Heart left ventricle (tissue), 16 donors: ENCODE measurements at places on chromosomes 6 and 20. TPM values are rescaled to one million over a fixed set of nuclear protein-coding genes. Genes with fewer than 3 reads are reported as not detected.
A peak's percentile ranks its signal among the peaks of the same experiment; 100 is the strongest.

The FBXO30 gene
- 9.0 TPM for total RNA-seq

DNA sequence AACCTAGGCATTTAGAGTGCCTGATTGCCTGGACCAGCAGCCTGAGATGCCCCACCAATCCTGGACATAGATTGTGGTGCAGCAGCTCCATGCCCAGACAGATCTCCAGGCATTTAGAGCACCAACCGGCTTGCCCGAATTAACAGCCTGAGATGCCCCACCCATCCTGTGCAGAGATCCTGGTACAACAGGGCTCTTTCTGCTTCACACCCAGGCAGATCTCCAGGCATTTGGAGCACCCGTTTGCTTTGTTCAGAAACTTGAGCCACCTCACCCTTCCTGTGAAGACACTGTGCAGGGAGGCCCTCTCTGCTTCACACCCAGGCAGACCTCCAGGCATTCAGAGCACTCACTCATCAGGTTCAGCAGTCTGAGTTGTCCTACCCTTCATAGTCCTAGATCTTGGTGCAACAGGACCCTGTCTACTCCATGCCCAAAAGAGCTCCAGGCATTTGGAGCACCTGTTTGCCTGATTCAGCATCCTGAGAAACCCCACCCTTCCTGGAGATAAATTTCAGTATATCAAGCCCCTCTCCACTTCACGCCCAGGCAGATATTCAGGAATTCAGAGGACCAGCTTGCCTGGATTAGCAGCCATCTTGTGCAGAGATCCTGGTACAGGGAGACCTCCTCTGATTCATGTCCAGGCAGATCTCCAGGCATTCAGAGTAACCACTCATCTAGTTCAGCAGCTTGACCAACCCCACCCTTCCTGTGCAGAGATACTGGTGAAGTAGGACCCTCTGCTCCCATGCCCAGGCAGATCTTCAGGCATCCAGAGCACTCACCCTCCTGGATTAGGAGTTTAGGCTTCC lies 189.2 kb upstream of the FERMT1 start:
- DNase-seq = no peak

DNA sequence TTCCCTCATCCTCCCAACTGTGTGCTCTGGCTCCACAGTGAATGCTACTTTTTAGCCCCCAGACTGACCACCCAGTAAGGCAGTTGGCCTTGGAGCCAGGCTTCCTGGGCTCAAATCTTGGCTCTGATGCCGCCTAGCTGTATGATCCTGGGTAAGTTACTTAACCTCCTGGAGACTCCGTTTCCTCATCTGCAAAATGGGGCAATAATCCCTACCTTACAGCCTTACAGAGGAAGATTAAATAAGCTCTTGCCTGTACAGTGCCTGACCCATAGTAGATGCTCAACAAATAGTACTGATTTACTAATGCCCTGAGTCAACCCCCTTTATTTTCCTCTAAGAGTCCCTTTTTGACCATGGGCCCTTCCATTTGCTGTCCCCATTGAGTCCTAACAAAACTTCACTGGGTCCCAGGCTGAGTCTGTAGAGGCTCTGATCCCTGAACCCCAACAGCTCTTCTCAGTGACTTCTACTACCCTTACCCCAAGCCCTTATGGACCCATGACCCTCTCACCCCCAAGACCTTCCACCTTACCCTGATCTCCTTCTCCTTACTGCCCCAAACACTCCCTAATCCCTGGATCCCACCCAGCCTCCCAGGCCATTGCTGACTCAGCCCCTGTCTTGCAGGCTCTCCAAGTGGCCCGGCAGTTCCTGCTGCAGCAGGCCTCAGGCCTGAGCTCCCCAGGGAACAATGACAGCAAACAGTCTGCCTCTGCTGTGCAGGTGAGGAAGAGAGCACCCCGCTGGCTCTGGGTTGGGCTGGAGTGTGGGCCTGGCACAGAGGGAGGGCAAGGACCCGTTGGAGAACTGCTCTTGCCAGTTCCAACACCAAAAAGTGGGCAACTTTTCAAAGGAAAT lies 31.4 kb downstream of the FOXP4 start:
- DNase-seq = no peak

DNA sequence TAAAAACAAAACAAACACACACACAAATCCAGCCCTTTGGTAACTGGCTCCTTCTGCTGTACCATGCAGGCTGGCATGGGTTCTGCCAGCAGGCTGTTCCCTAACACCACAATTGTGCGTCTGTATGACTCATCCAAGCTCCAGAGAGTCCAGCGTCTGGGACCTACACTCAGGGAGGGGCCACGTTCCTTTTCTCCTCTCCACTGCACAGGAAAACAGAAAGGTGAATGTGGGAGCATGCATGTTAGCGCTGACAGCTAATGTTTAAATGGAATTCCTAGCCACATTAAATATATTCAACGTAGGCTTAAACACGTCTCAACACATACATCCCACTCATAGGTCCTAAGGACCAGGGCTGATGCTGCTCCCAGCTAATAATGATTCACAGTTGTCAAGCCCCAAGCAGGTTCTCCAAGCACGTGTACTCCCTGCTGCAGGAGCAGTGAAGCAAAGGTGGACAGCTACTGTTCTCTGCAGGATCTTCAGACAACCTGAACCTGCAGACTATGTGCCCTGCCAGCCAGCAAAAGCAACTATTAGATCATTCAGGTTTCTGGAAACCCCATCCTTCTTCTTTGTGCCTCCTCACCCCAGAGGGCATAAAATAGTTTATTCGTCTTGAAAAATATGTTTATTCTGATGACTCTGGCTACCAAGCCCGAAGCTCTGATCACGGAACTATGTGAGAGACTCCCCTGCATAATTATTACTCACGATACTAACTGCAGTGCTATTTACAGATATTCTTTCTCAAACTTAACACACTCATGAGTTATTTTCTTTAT lies 20.9 kb downstream of the MAP1LC3A start:
- peak; percentile 56 for DNase-seq

GRCh38 chr20:53795170-53795569 lies 201.5 kb upstream of the ZNF217 start:
- DNase-seq = no peak

- no peak for DNase-seq
Measured at GRCh38 chr6:106997392-106998158, 23.0 kb upstream of the CD24 start.

GRCh38 chr6:6788394-6789032 lies 200.0 kb downstream of the LY86 start:
- no peak for DNase-seq

DNA sequence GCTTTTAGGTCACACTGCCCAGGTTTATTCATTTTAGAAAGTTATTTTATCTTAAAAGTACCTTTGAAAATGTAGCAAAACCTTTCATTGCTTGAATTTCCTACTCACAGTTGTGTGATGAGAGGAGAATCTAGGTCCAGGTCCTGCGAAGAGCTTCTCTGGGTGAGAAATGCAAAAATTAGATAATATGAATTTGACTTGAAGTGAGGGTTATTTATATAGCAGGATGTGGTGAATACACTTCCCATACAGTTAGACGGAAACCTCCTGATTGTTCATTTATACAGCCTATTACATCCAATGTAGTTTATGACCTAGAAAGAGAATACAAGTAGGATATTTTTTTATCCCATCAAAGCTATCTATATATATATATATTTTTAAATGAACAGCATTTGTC lies 30.5 kb downstream of the CDKAL1 start:
- no peak for DNase-seq

GRCh38 chr6:169320013-169320412 lies 66.4 kb upstream of the THBS2 start:
- DNase-seq = no peak

DNA sequence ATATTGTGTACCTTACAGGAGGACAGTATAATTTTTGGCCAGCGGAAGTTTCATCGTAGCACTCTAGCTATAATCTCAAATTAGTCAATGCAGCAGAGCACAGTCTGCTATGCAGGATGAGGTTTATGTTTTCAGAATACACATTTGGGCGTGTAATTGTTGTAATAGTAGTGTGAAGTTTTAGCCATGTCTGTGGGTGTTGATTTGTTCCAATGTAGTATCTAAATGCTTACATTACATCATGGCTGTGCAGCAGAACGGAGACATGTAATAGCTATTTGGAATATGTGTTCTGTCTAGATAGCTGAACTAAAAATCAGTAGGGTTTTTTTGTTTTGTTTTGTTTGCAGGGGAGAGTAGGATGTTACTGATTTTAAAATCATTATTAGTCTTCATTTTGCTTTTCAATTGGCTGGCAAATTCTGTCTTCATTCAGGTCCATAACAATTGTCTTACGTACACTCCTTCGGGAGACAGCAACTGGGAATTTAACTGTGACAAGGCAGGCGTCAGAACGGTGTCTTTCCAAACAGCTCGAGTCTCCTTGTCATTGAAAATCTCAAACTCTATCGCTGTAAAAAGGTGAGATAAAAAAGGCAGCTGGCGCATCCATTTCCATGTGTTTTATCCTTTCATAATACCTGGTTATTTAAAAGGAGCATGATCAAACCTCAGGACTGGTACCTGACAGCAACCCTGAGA lies 65.1 kb upstream of the CDH4 start:
- no peak for DNase-seq
